Right ventricle myocardium inferior (tissue), 1 donor: ENCODE measurements at places on chromosomes 6 and 20.

DNA sequence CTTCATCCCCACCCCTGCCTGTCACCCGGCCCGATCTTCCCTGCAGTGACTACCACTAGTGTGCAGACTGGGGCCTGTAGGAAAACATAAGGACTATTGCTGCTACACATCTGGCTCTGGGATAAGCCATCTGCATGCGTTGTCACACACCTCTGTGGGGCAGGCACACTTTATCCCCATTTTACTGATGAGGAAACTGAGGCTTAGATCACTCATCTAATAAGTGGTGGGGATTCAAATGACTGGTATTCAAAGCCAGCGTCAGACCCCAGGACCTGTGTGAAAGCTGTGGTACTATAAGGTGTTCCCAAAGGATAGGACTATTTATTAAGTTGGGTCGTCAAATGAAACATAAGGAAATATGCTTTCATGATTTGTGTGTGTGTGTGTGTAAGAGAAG lies 148.9 kb upstream of the RNF24 start:
- DNase-seq, result no peak

DNA sequence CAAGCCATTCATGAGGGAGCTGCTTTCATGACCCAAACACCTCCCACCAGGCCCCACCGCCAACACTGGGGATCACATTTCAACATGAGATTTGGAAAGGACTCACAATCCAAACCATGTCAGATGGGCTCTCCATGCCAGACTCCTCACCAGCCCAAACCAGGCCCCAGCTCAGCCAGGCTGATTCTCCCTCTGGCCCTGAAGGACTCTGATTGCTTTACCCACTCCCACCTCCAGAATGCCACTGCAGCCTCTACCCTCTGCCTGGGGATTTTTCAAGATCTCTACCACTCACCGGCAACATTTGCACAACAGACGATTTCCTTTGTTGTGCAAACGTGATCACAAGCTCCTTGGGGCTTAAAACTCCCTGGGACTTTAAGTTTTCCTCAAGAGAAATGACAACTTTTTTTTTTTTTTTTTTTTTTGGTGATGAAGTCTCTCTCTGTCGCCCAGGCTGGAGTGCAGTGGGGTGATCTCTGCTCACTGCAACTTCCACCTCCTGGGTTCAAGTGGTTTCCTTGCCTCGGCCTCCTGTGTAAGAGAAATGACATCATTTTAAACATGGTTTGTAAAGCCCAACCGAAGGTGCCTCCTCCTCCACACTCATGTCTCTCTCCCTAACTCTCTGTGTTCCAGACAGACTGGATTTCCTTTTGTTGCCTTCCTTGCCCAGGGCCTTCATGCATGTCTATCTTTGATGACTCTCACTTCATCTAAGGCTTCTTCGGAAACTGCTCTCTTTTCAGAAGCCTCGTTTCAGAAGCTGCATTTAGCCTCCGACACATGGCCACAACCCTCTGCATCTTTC lies 147.0 kb downstream of the CDH26 start:
- no peak for DNase-seq

DNA sequence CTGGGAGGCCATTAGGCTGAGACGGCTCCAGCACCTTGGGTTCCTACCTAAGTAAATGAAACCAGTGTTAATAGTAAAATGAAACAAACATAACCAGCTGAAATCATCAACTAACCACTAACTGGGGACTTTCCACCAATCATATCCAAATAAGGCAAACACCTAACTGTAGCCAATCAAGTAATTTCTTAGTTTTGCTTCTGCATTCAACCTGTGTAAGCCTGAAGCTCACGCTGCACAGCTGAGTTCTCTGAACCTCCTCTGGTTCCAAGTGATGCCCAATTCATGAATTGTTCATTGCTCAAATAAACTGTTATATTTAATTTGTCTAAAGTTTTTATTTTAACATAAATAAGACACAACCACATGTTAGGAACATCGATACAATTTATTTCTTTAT lies 22.5 kb downstream of the KLHL32 start:
- no peak for DNase-seq

DNA sequence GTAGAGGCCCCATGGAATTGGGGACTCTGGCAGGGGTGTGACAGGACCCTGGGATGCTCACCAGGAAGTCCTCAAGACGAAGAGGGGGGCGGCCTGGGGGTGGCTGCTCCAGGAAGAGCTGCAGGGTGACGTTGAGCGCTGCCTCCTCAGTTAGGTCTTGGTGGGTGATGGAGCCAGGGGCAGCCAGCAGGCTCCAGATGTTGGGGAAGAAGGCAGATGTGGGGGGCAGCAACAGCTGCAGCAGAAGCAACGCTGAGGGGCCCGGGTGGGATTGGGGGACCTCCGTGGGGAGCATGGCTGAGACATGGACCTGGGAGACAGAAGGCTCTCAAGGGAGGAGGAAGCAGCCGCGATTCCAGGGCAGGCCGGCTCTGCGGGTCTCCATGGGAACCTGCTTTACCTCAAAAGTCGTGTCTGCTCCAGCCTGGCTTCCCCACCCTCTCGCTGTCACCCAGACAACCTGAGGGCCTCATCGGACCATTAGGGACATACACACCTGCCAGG lies 591 bp downstream of the VWA7 start:
- peak; percentile 64 for DNase-seq

GRCh38 chr20:44028003-44028730 lies 113.5 kb downstream of the TOX2 start:
- no peak for DNase-seq

- DNase-seq, result peak; percentile 73
Measured at GRCh38 chr6:113654396-113654795, 202.7 kb upstream of the MARCKS start.

DNA sequence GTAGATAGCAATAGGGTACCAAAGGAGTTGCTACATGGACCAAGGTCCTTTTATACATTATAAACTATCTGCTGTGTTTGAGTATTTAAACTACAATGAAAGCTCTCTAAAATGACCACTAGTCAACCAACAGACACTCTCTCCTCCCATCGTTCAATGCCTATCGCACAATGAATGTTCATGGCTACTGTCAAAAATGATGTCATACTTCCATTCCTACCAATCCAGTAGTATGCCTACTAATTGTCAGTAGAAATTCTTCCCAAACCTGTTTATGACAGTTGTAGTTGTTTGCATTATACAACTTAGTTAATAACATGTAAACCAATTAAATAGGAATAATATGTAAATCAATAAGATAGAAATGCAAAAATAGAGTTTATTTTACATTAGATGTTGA lies 39.0 kb upstream of the VSX1 start:
- no peak for DNase-seq
